NCI-H2107 (cell line): ENCODE measurements at places on chromosomes 3 and 15.

DNA sequence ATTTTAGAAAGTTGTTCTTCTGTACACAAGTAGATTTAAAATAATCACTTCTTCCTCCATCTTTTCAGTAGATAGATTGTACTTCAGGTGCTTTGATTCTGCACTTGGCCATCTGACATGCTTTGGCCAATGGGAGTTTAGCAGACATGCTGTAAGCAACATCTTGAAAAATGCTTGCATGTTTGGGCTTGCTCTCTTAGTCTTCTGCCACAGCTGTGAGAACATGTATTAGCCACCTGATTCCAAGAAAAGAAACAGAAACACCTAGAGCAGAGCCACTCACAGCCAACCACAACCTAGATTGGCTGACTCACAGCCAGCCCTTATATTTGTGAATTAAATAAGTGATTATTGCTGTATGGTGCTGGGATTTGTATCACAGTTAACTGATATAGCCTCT, 70.2 kb upstream of the GADL1 start:
- DNase-seq, result no peak

DNA sequence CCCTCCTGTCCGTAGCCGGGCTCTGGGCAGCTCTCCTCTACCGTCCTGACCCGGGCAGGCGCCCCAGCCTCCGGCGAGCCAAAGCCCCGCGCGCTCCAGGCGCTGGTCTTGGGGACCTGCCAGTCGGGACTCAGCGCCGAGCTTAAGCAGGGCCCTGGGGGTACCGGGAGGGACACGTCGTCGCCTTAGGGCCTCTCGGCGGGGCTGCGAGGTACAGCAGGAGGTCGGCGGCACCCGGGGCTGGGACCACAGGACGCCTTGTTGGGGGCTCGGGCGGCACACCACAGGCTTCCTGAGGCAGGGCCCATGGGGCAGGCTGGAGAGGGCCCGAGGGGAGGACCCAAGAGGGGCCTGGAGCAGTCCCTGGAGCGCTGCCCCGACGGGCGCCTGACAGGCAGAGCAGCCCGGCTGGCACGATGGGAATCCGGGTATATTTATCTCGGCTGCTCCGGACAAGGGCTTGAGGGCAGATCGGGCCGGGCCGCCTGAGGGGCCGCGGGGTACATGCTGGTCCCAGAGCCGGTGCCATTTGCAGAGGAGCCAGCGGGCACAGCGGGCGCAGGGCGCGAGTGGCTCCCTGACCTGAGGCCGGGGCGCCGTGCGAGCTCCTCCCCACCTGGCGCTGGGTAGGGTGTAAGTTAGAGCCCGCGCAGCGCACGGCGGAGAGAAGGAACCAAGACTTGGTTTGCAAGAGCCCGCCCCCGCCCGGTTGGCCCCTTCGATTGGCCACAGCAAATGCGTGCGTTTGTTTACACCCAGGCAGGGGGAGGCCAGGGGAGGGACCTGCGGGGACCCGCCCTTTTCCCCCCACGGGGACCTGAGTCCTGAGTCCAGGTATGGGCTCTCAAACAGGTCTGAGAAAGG, 574 bp downstream of the SLC38A3 start:
- no peak for DNase-seq

GRCh38 chr3:56921573-56922453, 120.1 kb upstream of the ARHGEF3 start:
- no peak for DNase-seq

DNA sequence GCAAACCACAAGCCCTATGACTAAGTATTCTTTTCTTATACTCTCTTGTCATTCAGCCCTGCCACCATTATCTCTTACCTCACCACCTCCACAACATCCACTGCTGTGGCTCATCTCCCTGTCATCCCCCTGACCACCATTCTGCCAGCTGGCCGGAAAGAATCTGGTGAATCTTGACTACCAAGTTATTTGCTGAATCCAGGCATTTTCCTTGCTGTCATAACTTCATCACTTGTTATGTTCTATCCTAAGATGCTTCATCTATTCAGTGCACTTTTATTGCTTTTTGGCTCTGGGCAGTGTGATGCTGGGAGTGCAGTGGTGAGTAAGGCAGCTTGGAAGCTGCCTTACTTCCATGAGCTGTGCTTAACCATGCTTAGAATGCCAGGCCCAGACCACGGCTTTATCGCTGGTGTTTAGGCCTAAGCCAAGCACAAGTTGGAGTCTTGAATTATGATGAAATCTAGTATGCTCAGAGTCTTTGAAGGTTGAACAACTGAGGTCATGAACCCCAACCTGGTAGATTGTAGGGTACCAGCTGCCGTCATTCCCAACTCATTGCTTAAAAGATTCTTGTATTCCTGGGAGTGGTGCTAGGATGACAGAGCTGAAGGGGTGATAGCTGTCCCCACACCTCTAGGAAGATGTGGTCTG, 27.0 kb upstream of the APH1B start:
- DNase-seq, result no peak

DNA sequence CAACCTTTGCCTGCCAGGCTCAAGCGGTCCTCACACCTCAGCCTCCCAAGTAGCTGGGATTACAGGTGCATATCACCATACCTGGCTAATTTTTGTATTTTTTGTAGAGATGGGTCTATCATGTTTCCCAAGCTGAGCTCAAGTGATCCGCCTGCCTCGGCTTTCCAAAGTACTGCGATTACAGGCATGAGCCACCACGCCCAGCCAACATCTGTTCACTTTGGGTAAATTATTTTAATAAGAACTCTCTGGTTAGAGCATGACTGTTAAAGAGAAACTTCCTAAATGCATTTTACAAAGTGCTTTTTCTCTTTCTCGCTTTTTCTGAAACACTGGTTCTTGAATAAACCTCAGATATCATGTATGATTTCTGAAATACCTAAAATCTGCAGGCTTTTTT, 172.5 kb downstream of the PTPRG start:
- no peak for DNase-seq

GRCh38 chr3:69738859-69739203, 433 bp upstream of the MITF start:
- DNase-seq, result no peak

DNA sequence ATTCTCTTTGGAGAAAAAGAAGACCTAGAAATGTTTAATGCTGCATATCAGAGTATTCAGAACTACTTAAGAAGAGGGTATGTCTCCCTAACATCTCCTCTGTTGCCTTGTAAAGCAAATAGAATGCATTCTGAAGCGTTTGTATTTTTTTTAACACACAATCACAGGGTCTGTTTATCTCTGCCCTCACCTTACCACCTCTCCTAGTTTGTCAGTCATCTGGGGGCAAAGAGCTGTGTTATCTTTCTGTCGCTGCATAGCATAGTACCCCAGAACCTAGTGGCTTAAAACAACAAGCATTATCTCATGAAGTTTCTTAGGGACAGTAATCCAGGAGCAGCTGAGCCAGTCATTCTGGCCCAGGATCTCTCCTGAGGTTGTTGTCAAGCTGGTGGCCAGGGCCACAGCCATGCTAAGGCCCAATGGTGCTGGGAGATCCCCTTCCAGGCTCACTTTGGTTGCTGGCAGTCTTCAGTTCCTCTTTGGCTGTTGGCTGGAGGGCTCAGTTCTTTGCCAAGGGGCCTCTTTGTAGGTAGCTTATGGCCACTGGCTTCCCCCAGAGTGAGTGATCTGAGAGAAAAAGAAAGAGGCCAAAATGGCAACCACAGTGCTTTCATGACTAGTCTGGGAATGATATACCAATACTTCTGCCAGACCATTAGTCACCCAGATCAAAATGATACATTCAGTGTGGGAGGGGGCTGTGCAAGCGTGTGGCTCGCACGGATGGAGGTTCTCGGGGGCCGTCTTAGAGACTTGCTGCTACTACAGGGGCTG, 17.8 kb downstream of the EDEM1 start:
- DNase-seq, result no peak

DNA sequence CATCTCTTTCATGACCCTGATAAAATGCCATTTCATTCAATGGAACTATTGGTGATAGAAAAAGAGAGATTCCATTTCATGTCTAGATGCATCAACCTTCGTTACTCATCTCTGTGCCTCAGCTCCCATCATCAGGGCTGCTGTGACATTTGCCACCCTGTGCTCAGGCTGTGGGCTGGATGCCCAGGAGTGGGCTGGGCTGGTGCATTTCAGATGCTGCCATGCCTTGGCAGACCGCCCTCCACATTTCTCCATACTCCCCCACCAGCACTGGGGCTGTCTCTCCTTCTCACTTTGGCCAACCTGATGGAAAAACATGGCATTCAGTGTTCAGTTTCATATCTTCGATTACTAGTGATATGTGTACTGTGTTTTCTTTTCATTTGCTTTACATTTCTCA, 59.1 kb downstream of the DNASE1L3 start:
- DNase-seq, result no peak

DNA sequence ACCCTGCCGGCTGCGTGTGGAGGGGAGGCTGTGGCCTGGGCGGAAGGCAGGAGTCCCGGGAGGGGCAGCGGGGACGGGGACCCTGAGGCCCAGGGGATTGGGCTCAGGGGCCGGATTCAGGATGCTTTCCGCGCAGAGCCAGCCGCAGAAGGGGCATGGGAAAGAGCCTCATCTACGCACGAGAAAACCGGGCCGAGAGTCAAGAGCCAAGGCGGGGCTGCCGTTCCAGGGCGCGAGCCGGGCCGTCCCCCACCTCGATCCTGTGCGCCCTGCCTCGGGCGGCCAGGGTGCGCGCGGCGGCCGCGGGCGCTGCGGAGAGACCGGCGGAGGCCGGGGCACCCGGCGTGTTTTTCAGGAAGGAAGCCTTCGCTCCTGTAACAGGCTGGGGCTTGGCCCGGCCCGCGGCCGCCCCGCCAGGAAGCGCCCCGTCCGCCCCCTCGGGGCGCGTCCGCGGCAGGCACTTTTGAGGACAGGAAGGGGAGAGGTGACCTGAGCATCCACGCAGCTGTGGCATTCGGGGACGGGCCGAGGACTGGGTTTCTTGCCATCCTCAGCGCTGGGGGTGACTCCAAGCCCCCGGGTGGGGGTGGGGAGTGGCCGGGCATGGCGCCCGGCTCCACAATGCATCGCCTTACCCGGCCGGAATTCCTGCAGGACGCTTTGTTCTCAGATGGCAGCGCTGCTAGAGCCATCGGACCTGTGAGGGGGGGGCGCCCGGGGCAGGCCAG, 62.3 kb upstream of the GATA2 start:
- DNase-seq, result no peak

DNA sequence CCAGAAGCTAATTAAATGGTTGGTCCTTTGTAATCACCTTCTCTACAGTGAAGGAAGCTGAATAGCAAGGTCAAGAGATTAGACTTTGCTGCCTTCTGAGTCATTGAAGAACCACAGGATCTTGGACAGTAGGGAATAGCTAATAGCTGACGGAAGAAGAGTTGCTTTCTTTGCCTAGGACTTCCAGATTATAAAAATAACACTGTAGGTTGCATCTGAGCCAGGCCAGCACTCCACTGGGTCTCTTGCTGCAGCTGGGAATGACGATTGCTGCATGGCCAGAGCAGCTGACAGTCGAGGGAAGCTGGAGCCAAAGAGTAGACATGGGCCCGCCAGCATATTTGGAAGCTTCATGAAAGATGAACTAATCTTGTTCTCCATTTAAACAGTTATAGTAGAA, 81.5 kb upstream of the KCNMB2 start:
- DNase-seq, result no peak

- no peak for DNase-seq
These were observed 427.2 kb downstream of the ZIC1 start for GRCh38 chr3:147836330-147836729.

DNA sequence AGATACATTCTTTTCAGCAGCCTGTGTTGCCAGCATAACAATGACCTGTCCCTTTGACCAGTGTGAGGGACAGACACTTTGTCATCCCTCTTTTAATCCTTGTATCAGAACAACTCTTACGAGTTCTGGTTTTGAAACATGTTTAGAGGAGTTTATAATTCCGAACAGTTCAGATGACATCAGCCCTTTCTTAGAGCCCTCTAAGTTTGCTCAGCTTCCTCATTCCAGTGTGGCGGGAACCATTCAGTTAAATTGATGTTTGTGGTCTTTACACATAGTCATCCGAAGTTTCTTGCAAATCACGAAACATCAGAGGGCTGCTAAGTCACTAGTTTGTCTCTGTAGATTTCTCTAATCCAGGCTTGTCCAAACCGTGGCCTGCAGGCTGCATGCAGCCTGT, 102.5 kb downstream of the AKAP13 start:
- no peak for DNase-seq

GRCh38 chr15:31024979-31025378, 33.6 kb upstream of the MTMR10 start:
- no peak for DNase-seq

- no peak for DNase-seq
These were observed 17.3 kb downstream of the TBC1D2B start for GRCh38 chr15:78060232-78060631.

DNA sequence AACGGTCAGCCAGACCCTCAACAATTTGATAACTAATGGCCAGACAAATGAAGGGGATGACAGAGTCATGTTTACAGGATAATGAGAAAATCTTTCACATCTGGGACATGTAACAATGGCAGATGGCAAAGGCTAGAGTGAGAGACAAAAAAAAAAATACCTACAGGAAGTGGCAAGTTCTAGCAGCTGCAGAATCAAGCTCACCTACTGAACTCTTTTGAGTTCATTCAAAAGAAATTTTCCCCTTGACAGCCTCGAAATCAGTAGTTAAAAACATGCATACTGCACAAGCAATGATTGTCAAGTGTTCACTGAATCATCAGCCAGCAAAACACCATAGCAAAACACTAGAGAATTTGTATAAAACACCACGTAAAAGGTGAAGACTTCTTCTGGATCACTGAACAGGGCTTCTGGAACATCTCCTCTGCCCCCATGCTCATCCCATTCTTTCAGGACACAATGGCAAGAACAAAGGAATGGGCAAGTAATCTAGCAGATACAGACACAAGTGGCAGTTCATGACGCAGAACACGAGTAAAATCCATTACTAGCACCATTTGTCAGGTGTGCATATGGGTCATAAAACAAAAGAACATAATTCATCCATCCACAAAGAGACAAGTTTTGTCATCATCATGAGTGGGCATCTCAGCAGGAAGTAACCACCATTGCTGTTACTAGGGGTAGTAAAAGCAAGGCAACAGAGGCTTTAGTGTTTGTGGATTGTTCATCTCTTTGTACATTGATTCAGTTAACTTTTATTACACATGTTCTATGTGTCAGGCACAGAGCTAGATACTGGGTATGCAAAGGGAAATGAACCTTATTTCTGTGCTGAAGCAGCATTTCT, 13.8 kb upstream of the KCNMB2 start:
- DNase-seq, result no peak

DNA sequence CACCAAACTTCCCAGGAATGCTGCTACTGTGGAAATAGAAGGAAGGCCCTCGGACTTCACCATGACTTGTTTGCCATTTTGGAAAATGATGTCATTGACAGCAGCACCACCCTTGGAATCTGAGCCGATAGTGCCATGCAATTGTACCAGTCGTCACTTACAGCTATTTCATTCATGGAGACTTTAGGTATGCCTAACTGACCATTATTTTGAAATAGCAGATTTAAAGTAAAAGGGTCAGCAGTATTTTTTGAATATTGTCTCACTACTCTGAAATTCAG, 66.0 kb upstream of the ARL8B start:
- DNase-seq, result no peak
